NCI-H1092 (cell line): ENCODE measurements at places on chromosomes 12 and 14.

- DNase-seq = no peak
These were observed 947.0 kb downstream of the GALC start for GRCh38 chr14:87045956-87046355.

DNA sequence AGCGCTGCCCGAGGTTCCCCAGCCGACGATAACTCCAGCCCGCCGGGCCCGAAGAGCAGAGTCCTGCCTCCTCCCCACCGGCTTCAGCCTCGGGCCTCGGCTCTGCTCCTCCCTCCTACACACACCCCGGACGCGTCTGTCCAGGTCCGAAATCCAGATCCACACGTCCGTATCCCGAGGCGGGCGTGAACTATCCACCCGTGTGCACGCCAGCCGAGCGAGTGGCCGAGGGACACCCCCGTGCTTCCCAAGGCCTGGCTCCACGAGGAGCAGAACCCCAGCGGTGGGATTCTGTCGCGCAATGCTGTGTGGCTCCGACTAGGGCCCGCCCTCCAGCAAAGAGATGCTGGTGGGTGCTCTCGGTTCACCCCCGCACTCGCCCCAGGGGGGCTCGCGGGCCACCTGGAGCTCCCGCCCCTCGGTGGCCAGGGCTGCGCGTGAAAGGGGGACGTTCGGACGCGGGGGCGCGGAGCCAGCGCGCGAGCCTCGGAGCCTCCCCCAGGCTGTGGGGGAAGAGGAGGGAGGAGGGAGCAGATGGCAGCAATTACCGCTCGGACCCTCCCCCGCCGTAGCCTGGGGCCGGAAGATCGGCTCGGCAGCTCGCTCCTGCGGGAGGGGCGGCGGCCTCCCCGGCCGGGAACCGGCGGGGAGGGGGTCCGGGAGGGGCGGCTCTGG lies 18.9 kb upstream of the ANKRD33 start:
- no peak for DNase-seq

DNA sequence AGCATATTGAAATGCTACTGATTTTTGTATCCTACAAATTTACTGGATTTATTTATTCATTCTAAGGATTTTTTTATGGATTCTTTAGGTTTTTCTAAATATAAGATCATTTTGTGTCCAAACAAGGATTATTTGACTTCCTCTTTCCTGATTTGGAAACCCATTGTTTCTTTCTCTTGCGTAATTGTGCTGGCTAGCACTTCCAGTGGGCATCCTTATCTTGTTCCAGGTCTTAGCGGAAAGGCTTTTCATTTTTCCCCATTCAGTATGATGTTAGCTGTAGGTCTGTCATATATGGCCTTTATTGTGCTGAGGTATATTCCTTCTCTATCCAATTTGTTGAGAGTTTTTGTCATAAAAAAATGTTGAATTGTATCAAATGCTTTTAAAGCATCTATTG lies 57.2 kb upstream of the RHOJ start:
- no peak for DNase-seq

GRCh38 chr14:60958146-60958545 lies 22.7 kb downstream of the TRMT5 start:
- peak; percentile 3 for DNase-seq

- DNase-seq = peak; percentile 65
These were observed at the start of gene RIMBP2 for GRCh38 chr12:130715998-130716968. Gene RIMBP2, minus strand, starts transcription at chr12:130716299. Its CDS starts 237,286 bp downstream, at chr12:130479013.

DNA sequence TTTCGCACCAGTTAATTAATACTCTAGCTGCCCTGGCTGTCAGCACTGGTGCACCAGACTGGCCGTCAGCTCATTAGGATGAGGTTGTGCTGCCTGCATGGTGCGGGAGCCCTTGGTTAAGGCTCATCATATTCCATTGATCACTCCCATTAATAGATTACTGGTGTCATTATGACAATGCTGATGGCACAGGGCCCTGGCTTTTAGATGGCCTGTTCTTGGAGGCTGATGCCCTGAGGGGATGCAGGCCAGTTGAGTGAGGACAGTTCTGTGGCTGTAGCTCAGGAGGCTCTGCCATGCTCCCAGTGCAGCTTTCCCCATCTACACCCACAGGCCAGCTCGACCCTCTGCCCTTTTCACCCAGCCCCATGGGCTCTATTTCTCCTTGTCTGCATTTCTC lies 126.6 kb downstream of the PRMT8 start:
- no peak for DNase-seq
